Activated CD4-positive, alpha-beta T cell treated with anti-CD3 and anti-CD28 coated beads for 1 hour (primary cell): ENCODE measurements at places on chromosomes 3 and 15.

- DNase-seq, result no peak
Observed at GRCh38 chr3:157810924-157811718, 295.1 kb downstream of the SHOX2 start.

DNA sequence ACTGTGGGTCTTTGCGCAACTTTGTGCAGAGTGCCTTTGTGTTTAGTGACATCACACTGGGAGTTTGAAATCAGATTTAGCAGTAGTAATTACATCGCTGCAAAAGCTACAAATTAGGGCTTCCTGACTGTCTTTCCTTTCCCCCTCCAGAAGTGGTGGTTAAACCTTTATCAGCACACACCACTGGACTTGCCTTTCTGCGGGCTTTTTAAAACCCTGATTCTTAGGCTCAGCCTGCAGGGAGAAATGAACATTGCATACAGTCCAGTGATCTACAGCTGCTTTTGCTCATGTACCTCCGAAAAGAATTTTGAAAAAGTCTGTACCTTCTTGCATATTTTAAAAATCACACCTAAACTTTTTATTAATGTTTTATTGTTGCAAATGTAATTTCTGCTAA lies 219.7 kb upstream of the NAALADL2 start:
- DNase-seq, result no peak

DNA sequence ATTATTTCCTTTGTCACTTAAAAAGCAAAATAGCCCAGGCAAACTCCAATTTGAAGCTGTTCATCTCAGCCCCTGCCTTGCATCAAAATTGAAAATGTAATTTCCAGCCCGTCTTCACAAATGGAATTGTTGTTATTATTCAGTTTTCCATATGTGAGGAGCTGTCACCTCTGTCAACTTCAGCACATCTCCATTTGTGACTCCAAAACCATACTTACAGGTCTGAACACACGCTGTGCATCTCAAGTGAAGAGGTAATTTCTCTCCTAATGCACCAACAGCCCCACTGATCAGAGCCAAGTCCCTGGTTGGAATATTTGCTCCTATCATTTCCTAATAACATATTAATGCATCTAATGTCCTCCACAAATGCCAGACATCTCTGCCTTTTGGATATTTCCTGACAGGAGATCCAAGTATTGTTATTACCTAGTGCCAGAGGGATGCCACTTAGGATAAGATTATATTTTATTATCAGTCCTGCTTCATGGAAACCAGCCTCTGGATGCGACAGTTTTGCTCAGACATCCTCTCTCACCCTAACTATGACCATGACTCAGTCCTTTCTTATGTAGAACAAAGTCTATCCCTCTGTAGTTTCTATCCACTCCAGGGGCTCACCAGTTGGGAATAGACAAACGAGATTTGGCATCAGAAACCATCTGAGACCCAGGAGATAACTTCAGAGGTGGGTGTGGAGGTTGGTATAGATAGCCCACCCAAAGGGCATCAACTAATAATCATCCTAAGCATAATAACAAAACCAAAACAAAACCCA lies 379.8 kb downstream of the VPS13C start:
- DNase-seq, result no peak

- no peak for DNase-seq
Observed at GRCh38 chr3:57199895-57200297, at the start of gene HESX1. Gene HESX1 (minus strand): TSS chr3:57199978. CDS start chr3:57199918, 60 bp downstream.

DNA sequence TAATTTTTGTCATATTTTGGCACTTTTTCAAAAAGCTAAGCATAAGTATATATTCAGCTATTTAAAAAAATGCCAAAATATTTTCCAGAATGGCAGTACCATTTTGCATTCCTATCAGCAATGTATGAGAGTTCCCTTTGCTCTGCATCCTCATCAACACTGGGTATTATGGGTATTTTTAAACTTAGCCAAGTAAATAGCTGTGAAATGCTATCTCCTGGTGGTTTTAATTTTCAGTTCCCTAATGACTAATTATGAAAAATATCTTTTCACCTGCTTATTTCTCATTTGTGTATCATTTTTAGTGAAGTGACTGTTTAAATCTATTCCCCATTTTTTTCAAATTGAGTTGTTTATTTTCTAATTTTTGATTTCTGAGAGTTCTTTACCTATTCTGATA lies 199.7 kb upstream of the NECTIN3 start:
- no peak for DNase-seq

DNA sequence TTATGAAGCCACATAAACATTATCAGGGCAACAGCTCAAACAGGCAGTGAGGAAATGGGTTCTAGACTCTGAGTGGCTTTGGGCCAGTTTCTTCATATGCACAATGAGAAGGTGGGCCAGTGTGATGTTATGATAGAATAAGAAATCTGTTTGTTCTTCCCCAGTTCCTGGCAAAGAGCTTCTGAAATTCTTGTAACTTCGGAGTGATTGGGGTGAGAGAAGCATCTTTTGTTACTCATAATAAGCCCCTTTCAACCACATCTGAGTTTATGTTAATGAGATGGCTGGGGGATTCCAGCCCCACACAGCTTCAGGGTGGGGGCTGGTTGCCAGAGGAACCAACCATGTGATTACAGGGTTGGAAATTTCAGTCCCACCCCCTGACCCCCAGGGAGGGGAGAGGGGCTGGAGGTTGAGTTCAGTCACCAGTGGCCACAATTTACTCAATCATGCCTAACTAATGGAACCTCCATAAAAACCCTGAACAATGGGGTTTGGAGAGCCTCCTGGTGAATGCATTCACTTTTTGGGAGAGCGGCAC lies 57.0 kb upstream of the FRMD4B start:
- no peak for DNase-seq

GRCh38 chr15:93033434-93034045 lies 55.5 kb downstream of the RGMA start:
- no peak for DNase-seq
